ENCODE measurements at places on chromosomes 12 and 14.

DNA sequence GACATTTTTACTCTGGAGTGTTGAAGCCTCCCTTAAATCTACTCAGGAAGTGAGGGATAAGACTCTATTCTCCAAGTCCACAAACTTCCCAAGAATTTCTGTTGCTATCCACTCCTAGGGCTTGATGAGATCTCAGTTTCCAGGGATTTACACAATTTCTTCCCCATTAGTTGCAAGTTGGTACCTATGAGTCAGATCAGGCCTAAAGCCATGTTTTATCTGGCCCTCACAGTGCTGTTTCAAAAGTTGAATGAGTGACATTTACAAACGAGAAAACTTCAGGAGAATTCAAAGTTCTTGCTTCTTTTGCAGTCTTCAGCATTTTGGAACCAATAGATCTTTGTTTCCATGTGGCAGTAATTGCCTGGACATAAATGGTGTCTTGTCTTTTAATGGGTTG, 156.4 kb upstream of the SYT10 start:
- no peak for DNase-seq

DNA sequence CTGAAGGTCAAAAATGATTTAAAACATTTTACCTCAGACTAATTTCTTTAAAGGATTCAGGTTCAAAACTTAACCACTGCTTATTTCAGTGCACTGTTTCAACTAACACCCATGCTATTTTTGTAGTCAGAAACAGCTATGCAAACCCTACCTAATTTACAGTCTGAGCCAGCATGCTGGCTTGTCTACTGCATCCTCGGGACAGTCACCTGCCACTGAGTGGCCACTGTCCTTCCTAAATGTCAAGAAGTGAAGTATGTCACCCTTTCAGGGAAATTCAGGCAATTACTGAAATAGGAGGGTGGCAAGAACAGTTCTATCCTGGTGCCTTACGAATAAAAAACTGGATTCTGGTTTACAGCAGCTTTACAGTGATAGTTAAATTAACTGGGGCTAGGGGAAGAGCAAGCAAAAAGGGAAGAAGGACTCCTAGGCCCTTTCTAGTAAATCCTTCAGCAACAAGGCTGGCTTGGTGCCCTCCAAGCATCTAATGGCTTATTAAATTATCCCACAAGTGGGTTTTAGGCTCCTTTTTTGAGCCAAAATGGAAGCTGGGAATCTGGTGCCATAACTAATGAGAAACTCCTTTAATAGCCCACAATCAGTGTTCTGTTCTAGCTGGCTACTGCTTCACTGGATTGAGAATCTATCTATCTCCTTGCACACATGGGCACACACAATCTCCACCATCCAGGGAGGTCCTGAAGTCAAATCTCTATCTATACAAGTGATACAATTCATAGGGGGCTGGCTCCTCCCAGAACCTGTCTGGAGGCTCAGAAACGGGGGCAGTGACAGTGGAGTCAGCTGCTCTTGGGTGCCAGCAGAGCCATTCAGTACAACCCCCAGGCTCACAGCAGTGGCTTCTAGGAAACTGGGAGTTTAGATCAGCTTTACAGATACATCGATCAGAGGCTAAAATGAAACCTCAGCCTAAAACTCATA, 43.4 kb downstream of the SH2B3 start:
- peak; percentile 46 for DNase-seq

- DNase-seq, result no peak
Measured at GRCh38 chr14:33569821-33570687, 380.8 kb downstream of the EGLN3 start.

DNA sequence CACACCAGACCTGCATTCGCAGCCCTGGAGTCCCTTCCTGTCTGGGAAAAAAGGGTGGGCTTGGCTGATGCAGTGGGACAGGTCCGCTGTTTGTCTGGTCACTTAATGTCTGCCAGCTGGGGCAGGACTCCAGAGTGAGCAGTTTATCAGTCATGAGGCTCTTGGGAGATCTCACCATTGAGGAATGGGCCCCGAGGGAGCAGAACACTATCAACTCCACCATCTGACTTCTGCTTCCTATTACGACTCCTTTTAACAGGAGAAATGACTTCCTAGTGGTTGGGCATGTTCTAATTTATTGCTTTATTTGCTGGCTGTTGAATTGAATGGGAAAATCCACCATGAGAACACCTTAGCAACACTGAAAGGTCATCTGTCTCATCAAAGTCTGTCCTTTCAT, 182.5 kb upstream of the RASSF8 start:
- DNase-seq, result no peak

DNA sequence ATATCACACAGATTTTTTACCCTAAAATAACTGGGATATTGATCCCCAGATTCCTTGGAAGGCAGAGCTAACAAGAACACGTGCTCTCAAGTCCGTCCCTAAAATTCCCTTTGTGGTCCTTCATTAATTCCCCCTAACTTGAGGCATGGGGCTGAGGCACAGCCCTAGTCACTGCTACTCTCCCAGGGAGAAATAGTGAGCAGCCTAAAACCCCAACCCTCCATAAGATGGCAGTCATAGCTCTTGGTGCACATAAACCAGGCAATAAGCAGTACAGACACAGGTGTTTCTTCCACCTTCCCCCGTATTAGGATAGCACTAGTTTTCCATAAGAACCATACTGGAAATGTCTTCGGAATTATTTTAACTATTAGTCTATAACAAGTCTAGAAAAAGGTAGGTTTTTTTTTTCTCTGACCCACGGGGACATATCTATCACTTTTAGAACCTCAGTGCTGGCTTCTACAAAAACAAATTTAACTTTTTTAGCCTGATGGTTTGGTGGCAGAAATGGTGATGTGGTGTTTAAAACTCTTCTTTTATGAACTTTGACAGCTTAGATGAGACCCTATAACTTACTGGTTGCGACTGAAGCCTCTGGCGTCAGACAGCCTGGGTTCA, 3.1 kb upstream of the ARHGEF40 start:
- DNase-seq, result no peak

DNA sequence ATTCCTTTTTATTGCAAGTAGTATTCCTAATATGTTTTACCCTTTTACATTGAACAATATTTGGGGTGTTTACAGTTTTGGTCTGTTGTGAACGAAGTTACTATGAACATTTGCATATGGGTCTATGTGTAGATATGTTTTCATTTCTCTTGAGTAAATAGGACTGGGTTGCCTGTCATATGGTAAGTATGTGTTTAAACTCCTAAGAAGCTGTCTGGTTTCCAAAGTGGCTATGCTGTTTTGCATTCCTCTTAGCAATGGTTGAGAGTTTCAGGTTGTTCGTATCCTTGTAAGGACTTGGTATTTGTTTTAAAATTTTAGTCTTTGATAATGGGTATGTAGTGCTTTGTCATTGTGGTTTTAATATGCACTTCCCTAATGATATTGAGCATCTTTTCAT, 6.3 kb downstream of the METAP2 start:
- DNase-seq, result no peak

DNA sequence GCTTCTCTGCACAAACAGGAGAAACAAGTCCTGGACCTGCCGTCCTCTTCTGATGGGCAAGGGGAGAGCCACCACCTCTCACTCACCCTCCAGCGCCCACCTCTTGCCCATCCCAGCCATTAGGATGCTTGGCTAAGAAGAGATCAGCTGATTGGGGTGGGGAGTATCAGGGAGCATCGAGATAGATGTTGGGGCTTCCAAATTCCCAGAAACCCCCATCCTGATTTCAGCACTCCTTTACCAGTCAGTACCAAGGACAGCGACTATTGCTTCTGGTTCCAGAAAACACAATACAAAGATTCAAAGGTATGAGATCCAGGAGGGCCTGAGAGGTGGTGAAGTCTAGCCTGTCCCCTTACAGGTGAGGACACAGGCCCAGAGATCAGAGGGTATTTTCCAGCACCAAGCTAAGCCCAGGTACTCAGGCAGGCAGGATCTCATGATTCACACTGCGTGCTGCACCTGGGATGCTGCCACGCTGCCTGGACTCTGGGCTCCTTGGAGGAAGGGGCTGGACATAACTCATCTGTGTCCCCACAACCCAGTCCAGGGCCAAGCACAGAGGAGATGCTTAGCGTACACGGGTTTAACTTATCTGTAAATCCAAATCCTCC, 76.6 kb downstream of the TUNAR start:
- DNase-seq, result no peak

GRCh38 chr14:74922752-74923401, at the start of gene RPS6KL1:
Gene RPS6KL1 (minus strand): TSS chr14:74923260. CDS start chr14:74921541, 1,719 bp downstream.
- DNase-seq, result no peak

DNA sequence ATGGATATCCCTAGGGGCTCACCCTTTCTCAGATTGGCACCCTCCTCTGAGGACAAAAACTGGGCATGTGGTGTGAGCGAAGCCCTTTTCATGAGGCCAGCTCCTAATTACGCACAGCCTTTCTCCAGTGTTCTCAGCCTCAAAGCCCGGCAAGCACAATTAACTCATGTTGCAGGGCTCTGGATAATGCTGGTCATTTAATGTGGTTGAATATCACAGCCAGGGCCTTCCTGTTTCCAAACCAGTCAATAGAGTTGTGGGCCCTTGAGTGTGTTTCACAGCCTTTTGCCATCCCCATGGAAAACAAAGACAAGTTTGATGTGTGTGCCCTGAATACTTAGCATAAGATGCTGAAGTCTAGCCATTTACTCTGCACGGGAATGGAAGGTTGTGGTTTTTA, 114.2 kb upstream of the ARHGAP5 start:
- DNase-seq, result no peak

DNA sequence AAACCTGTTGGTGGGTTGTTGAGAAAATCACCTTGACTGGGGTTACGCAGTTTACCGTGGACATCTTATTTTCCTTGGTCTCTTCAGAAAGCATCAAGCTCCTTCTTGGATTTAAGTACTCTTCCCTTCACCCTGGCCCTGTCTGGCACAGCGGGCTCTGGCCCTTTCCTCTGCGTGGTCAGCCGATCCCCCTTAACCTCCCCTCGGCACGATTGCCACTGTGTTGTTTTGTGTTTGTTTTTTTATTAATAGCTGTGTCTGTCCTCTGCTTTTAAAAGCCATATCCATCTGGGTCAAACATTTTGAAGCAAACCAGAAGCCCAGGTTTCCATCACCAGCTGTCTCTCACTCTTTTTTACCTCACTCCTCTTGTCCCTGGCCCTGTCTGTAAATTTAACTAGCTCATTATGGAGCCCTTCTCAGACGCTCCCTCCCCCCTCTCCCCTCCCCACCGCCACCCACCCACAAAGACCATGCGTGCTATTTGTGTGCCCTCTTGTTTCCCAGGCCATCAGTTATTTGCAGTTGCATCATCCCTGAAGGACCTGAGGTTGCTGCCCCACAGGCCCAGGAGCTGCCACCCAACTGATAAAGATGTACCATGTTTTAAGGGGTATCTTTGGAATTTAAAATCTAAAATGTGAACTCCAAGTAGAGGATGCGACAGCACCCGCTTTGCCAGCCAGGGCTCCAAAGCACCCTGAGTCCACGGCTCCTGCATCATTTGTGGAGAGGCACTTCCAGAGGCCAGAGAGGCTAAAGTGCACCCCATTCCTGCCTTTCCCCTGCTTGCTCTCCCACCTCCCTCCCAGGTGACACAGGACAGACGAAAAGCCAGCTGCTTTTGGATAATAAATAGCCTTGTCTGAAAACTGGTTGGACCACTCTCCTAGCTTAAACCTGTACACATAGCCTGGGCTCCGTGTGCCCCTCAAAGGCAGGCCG, 3.9 kb downstream of the BCL11B start:
- no peak for DNase-seq

DNA sequence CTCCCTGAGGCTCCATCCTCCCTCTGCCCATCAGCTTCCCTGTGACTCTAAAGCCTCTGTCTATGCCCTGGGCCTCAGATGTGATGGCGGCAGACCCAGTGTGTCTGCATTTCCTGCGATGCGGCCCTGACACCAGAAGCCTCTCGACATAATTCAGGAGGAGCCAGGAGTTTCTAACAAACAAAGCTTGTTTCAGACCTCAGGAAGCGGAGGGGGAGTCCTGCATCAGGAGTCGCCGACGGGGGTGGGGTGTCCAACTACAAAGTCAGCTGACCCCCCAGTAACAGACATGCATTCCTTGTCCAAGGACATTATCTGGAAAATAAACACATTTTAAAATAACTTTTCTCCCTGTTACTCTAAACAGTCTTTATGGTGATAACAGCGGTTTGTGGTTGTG, 167.5 kb downstream of the DPF3 start:
- DNase-seq, result no peak

- peak; percentile 29 for DNase-seq
Measured at GRCh38 chr12:46462641-46463355, 90.2 kb upstream of the SLC38A2 start.

DNA sequence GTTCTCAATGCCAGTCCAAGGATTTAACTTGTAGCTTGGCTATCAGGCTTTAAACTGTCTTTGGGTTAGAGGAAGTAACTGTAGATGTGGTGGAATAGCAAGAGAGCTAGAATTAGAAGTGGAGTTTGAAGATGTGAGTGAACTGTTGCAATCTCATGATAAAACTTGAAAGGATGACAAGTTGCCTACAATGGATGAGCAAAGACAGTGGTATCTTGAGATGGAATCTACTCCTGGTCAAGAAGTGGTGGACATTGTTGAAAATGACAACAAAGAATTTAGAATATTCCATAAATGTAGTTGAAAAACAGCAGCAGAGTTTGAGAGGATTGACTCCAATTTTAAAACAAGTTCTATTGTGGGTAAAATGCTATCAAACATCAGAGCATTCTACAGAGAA, 199.0 kb downstream of the DUSP6 start:
- no peak for DNase-seq

DNA sequence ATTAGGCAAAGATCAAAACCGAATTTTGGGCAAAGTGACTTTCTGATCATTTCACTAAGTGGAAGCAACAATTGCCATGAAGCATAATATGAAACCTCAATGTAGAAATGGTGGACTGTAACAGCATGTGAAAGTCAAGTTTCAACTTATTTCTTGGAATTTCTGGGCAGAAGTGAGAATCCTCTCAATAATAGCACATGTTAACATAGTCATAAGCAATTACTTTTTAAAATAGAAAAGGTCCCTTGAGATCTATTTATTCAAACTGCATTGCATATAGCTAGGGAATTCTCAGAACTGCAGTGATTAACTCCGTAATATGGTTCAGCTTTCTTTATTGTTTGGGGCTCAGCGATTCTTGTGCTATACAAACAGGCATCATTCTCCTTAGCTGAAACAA, 136.7 kb upstream of the ATP2B1 start:
- no peak for DNase-seq

DNA sequence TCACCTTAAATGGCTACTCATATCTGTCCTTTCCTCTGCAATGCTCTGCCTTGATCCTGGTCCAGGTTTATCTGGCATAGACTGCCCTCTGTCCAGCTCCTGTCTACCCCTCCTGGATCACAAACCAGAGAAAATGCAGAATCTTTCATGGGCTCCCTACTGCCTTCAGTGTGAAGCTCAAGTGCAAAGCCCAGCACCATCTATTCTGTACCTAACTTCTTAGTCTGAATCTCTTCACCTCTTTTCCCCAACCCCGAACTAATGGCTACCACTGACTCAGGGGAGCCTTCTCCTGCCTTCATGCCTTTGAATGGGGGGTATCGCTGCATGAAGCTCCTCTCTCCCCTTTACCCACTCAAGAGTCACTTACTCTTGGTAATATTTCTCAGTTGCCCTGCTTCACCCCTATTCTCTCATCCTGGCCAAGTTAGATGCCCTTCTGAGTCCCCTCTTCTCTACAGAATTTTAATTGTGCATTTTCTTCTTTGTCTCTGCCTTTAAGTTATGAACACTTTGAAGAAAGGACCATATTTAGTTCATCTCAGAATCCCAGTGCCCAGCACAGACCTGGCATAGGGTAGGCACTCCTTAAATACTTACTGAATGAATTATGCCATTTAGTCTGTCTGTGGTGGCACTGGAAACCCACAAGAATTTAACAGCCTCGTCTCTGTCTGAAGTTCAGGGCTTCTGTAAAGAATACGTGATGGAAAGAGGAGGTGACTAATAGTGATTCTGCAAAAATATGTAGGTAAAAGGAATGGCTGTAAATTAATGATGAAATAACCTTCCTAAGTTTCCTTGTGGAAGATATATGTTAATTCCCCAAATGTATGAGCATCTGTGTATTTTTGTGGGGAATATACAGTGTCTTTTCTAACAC, 191.3 kb upstream of the AMIGO2 start:
- no peak for DNase-seq
